ENCODE measurements at places on chromosomes 7 and 10.

GRCh38 chr7:137282043-137282442 is 61.5 kb downstream of the PTN start:
- no peak for DNase-seq

- no peak for DNase-seq
Observed at GRCh38 chr10:73916761-73917470, 6.0 kb downstream of the PLAU start.

- no peak for DNase-seq
Observed at GRCh38 chr10:103712146-103712545, 143.2 kb downstream of the SH3PXD2A start.

- DNase-seq, result no peak
Observed at GRCh38 chr10:81127931-81128330, 590.2 kb downstream of the SH2D4B start.

- DNase-seq, result no peak
Observed at GRCh38 chr7:75798770-75799169, 14.8 kb downstream of the CCL24 start.

GRCh38 chr7:21939136-21939857 is 6.4 kb downstream of the CDCA7L start:
- DNase-seq, result no peak

GRCh38 chr10:2856598-2856997 is 210.8 kb upstream of the PFKP start:
- no peak for DNase-seq

GRCh38 chr10:111126077-111126476 is 49.2 kb downstream of the ADRA2A start:
- no peak for DNase-seq

DNA sequence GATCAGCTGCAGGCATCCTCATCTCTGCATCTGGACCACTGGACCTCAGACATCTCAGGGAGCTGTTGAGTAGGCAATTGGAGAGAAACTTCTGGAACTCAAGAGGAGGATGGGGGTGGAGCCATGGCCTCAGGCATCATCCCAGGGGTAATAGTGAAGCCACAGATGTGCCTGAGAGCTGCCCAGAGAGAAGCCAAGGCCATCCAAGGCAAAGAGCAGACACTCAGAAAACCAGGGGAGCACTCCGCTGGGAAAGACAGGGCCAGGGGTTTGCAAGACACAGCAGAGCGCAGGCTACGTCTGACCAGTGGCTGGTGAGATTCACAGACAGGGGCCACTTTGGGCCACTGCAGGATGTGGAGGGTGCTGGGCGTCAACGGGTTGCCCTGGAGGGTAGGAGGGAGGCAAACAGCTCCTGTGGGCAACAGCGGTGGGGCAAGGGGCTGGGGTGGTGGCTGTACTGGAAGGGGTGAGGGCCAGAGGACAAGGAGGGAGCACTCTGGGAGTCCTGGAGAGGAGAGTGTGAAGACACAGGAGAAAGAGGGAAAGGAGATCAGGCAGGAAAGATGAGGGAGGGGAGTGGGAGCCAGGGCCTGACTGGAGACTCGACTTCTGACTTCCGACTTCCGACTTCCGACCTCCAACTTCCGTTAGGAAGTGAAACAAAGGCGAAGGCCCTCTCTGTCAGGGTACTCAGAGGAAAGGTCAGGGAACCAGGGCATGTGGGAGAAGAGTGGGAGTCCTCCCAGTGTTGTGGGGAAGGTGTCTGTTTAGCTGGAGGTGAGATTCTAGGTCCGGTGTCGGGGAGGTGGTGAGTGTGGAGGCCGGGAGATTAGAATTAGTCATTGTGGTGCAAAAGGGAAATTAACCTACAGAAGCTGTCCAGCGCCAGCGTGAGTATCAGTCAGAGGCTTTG is 69.7 kb upstream of the ANTXRL start:
- DNase-seq, result no peak

DNA sequence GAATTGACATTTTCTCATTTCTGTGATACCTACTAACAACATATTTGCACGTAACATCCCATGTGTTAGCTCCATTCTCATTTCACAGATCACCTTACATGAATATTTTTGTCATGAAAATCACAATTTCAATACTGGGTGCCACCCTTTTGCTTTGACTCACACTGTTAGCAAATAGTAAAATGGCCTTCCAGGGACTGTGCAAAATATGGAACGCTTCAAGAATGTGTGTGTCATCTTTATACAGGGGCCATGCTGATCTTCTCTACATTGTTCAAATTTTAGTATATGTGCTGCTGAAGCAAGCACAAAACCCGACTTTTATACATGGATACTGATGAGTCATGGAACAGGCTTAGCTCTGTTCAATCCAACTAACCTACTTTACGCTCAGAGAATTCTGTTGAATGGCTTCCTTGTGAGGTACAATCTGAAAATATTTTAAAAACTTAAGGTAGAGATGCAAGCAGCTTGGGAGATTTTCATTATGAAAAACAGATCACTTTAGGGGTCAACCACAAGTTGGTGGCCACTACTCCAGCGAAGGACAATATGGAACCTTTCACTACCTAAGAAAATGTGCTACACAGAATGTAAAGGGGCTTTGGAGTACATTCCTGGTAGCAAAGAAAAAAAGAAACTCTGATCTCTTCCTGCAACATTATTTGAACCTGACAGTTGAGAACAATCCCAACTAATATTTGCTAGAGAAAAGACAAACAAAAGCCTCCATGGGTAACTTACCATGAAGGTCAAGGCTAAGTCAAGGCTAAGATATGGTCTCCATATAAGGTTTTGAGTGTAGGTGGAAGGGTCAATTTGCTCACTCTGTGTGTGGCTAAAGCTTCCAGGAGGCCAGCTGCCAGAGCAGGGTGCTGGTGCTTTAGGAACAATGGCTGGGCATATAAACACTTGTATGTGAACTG is 11.9 kb downstream of the ANKRD26 start:
- no peak for DNase-seq

- DNase-seq, result no peak
Observed at GRCh38 chr7:105808703-105809590, 67.5 kb downstream of the ATXN7L1 start.

GRCh38 chr7:154864523-154864891 is 138.4 kb downstream of the PAXIP1 start:
- no peak for DNase-seq

Data from HS-27A (cell line).